ENCODE measurements at places on chromosomes 7 and 10.

DNA sequence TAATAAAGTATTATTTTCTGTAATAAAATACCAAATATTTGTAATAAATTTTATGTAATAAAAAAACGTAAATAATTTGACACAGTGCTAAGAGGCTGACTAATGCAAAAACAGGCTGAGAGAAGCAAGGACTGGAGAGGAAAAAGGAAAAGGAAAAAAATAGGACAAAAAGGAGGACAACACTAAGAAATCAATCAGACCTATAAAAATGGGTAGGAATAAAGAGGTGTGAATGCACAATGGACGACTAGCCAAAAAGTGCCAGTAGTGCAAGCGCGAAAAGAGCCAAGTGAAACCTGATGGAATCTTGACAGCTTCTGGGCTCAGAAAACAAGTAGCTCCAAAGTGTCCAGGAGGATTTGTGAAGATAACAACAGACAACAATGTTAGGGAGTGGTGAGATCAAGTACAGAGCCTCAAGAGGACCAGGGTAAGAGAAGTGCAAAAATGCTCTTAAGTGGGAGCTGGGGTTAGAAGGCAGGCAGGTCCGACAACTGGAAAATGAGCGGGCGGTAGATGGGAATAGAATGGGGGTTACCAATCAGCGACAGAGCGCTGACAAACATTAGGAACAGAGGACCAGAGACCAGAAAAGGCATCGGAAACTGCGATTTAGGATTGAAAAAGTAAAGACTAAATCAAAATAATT is 1.2 kb downstream of the BRAF start:
- DNase-seq = no peak

GRCh38 chr7:18550574-18550973 is 55.0 kb downstream of the HDAC9 start:
- DNase-seq = no peak

DNA sequence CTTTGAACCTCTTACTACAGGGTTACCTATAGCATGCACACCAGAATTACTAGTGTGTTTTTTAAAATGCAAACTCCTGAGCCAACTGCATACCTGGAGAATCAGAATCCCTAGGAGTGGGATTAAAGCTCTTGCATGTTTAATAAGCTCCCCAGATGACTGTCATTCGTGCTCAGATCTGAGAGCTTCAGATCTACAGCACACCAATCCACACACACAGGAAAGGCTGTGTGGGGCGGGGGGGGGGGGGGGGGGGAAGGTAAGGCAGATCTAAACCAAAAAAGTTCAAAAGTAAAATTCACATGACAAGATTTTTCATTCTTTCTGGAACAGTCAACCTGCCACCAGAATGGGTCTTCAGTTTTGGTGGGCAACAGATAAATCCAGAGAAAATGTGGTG is 5.5 kb downstream of the FAM3C start:
- DNase-seq = no peak

GRCh38 chr7:26735976-26736600 is 128.3 kb downstream of the SKAP2 start:
- DNase-seq = no peak

All from occipital lobe (tissue), 3 donors.